ENCODE measurements at places on chromosomes 6 and 20.

- no peak for DNase-seq
These were observed 21.6 kb upstream of the MYB start for GRCh38 chr6:135159531-135159930.

DNA sequence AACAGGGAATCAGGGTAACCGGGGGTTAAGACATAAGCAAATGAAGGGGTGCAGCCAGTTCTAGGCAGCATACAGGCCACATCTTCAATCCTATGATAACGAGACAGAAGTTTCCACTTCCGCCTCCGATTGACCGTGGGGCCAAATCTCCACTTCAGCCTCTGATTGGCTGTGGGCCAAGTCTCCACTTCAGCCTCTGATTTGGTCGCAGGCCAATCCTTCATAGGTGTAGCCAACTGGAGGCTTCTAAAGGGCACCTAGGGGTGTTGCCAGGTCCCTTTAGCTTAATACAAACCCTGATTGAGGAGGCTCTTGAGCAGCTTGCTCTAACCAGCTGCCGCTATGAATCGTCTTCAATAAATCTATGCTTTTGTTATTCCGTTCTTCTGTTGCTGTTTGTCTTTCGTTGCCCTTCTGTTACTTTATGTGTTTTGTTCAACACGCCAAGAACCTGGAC is 2.1 kb upstream of the ERGIC3 start:
- DNase-seq, result peak; percentile 91

GRCh38 chr20:8385247-8385646 is 253.2 kb downstream of the PLCB1 start:
- DNase-seq, result no peak

DNA sequence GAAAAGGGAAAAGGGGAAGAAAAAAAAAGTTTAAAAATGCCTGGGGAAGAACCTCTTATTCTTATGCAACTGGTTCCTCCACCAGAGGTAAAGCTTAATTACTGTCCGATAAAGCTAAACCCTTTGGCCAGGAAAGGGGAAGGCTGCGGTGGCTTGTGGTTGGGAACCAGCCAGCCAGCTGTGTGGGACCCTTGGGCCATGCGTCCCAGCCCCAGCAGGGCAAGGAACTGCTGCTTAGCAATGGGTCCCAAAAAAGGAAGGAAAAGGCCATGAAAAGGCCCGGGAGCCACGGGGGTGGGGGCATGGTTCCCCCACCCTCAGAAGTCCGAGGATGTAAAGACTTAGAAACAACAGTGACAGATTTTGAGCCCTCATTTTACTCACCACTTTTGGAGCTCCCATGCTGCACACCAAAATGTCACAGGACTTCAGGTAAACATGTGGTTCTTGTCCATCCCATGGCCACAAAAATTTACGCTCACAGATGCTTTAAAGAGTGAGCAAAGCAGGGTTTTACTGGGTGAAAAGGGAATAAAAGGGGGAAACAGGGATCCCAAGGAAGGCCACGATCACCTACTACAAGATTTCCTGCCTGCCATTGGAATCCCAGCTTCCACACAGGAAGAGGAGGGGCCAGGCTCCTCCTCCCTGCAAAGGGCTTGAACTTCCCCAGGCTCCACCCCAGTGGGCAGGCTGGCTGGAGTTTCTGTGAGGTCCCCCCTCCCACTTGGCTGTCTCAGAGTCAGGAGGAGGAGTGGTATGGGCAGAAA is 1234.7 kb upstream of the GJE1 start:
- no peak for DNase-seq

DNA sequence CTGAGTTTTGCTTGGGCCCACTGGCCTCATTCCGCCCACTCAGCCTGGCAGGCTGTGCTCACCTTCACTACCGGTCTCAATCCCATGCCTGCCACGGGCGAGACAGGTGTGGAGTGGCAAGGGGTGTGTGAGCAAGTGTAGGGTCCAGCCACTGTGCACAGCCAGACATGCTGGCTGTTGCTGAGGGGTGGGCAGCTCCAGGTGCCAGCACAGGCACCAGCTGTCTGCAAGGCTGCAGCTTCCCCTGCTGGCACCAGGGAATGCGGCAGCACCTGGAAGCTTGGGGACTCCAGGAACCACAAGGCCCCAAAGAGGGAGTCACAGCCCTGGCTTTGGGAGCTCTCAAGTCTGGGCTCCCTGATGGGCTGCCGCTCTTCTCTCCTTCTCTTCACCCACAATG is 372.7 kb downstream of the CBLN4 start:
- DNase-seq, result no peak

DNA sequence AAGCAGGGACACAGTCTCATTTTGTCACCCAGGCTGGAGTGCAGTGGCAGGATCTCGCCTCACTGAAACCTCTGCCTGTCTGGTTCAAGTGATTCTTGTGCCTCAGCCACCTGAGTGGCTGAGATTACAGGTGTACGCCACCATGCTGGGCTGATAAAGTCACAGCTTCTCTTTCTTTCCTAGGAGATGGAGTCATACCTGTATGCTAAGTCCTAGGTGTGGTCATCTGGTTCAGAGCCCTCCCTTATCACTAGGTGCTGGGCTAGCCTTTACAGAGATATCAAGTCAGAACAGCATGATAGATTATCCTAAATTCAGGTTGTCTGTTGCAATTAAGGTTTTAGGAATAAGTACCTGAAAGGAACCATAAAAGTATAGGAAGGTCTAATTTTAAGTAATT is 86.7 kb downstream of the AHI1 start:
- no peak for DNase-seq

- DNase-seq, result no peak
These were observed 60.8 kb upstream of the TMEM30A start for GRCh38 chr6:75345413-75345812.

DNA sequence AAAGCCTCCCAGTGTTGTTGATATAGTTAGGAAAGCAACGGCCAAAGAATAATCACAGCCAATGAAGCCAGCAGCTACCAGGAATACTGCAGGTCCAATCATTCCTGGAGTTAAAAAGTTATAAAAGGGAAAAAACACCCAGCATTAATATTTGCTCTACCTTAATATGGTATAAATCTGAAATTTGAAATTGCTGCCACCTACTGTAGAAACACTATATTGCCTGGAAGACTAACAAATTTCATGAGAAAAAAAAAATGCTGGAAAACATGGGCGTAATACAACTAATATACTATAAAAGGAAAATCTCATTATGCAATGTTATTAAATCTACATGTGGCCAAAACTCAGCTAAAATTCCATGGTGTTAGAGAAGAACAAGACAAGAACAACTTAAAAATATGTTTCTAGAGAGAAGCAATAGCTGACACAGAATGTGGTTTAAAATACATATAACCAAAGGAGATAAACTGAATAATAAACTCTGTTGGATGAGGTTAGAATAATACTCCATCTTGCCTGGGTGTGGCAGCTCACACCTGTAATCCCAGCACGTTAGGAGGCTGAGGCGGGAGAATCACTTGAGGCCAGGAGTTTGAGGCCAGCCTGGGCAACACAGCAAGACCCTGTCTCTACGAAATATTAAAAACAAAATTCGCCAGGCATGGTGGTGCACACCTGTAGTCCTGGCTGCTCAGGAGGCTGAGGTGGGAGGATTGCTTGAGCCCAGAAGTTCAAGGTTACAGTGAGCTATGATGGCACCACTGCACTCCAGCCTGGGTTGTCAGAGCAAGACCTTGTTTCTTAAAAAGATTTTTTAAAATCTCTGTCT is 43.1 kb downstream of the SLC17A5 start:
- no peak for DNase-seq

- DNase-seq, result no peak
These were observed 459.9 kb downstream of the GRIK2 start for GRCh38 chr6:101853231-101854085.

- DNase-seq, result no peak
These were observed 5.0 kb downstream of the TCP11 start for GRCh38 chr6:35136185-35136584.

GRCh38 chr6:10556589-10556988 is 35.4 kb downstream of the GCNT2 start:
- DNase-seq, result no peak

- DNase-seq, result no peak
These were observed 12.0 kb upstream of the ABRACL start for GRCh38 chr6:139016337-139017213.

DNA sequence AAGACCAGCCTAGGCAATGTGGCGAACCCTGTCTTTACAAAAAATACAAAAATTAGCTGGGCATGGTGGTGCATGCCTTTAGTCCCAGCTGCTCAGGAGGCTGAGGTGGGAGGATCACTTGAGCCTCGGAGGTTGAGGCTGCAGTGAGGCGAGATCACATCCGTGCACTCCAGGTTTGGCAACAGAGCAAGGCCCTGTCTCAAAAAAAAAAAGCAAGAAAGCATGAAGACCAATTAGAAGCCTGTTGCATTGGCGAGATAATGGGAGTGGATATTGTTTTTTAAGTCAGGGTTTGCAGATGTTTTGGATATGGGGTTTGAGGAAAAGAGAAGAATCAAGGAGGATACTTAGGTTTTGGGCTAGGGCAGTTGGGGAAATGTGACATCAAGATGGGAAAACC is 5.2 kb downstream of the QRSL1 start:
- DNase-seq, result no peak

- DNase-seq, result no peak
These were observed 152.9 kb downstream of the JARID2 start for GRCh38 chr6:15398633-15399275.

DNA sequence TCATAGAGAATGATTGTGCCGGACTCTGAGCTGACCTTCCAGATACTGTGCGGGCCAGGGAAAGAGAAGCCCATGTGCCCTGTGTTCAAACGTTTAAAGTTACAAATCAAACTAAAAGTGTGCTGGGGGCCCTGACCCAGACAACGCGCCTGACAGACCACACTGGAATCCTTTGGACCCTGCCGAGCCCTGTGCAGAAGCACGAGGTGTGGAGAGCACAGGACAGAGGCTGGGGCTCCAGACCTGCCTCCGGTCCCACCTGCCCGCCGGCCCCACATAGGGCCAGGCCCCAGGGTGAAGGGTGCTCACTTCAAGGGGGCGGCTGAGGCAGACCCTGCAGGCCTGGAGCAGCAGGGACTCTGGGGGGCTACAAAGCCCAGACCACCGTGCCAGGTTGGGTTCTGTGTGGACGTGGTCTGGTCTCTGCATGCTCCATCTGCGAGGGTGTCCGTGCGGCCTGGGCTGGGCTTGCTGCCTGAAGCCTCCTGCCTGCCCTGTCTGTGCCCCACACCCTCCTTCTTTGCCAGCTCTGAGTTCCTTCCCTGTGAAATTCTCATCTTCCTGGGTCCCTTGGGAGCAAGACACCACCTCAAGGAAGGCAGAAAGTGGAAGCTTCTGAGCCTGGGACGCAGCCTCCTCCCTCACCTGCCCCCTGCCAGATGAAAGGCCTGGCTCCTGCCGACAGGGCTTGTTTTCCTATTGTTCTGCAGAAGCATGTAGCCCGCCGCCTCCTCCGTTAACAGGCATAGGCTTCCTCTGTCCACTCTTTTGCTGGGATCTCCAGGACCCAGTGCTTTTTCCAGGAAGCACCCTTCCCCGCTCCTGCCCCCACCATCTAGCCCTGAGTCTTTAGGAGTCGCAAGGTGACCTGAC is 186.2 kb downstream of the ERMARD start:
- DNase-seq, result no peak

- no peak for DNase-seq
These were observed 70.2 kb downstream of the BMP2 start for GRCh38 chr20:6837730-6838129.

DNA sequence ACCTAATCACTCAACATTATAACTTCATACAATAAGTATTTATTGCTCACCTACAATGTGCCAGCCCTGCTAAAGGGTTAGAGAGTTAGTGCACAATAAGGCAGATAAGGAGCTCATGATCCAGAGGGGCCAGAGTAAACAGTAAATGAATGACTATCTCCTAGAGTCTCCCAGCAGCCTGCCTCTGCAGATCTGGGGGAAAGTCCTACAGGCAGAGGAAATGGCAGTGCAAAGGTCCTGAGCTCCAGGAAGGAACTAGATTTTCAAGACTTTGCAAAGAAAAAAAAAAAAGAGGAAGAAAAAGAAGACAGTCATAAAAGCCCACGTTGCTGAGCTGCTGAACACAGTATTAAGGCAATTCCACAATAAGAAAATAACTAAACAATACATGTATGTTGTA is 160.1 kb downstream of the SIM1 start:
- no peak for DNase-seq

DNA sequence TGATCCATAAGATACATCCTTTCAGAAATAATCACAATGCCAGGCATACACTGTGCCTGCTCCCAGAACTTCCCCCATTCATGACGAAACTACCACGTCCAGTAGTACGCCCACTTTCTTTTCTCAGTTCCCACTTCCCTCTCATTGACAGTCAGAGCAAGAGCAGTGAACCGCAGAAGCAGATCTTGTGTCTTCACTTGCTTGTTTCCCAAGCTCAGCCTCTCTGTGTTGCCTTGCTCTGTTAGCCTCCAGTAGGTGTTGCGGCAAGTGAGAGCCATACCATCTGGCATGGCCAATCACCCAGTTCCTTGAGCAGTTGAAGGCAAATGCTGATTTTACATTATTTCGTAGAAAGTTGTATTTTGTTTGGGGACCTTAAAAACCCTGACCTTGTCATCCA is 11.7 kb downstream of the UST start:
- DNase-seq, result no peak

GRCh38 chr6:110214338-110214737 is 34.1 kb downstream of the CDC40 start:
- DNase-seq, result no peak

- DNase-seq, result no peak
These were observed 2.4 kb downstream of the KIF13A start for GRCh38 chr6:17984812-17985670.

DNA sequence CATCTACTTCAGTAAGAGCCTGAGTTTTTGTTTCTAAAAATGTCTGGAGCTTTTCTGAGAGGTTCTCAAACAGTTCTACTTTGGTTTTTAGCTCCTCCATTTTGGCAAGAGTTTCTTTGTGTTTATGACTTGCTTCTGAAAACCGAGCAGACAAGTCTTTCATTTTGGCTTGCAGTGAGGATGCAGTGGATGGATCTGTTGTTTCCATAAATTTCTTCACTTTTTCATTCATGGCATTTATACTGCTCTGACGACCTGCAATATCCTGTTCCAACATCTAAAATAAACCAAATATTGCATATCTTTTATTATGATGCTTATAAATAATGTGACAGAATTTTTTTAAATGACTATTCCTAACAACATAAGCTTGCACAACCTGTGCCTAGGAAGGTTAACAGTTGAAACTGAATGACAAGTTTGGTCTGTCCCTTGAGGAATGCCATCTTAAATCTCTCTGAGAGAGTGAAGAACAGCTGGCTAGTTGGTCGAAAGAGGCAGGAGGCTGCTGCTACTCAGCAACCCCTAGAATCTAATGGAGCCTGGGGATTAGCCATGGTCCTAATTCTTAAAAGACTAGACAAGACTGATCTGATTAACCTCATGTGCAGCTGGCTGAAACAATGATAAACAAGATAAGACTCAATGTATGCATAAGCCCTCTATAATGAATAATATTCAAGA is 69.8 kb downstream of the DST start:
- no peak for DNase-seq

- DNase-seq, result no peak
These were observed 11.5 kb upstream of the TENT5A start for GRCh38 chr6:81763968-81764367.

DNA sequence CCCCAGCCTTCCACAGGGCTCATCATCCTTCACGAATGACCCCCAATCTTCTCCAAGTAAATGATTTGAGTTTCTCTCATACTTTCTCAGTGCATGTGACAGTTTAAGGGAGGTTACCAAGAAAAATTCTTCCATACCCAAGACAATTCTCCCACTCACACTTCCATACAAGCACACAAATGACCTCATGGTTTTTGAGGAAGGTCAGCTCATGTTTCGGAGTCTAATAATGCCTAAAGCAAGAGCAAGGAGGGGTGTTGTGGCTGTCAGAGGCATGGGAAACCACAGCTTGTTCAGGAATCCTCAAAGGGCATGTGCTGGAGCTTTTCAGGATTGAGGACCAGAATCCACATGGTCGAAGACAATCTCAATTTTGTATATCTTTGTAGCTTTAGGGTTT is 279.0 kb downstream of the MAFB start:
- no peak for DNase-seq

GRCh38 chr6:303948-304558 is 11.8 kb downstream of the DUSP22 start:
- no peak for DNase-seq
